Activated CD4-positive, alpha-beta T cell treated with anti-CD3 and anti-CD28 coated beads, Interleukin-2, amount 50 U/mL, for 1 hour (primary cell): ENCODE measurements at places on chromosomes 7 and 10.

DNA sequence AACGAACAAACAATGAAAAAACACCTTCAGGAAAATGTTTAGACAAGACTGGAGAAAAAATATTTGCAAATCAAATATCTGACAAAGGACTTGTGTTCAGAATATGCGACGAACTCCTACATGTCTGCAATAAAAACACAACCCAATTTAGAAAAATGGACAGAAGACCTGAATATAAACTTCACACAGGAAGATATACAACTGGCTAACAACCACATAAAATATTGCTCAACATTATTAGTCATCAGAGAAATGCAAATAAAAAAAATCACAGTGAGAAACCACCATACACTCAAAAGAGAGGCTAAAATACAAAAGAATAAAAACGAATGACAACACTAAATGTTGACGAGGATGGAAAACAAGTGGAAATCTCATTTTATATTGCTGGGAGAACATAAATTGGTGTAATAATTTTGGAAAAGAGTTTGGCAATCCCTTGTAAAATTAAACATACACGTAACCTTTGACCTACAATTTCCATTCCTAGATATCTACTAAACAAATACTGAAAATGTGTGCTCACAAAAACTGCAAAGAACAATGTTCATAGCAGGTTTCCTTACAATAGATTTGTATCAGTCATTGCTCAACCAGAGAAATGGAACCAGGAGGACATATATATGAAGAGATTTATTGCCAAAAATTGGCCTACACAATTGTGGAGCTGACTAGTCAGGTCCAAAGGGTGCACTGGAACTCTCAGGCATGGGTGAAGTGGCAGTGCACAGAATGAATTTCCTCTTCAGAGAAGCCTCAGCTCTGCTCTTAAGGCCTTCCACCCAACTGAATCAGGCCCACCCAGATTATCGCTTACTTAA lies 82.9 kb upstream of the OGDHL start:
- DNase-seq, result no peak

GRCh38 chr7:90910136-90910535 lies 314.0 kb downstream of the CDK14 start:
- no peak for DNase-seq

GRCh38 chr7:120233338-120233737 lies 39.6 kb upstream of the KCND2 start:
- no peak for DNase-seq

GRCh38 chr7:40133561-40134427 lies 628 bp downstream of the MPLKIP start:
- DNase-seq, result no peak

- DNase-seq, result no peak
Measured at GRCh38 chr10:11109590-11109989, 91.9 kb downstream of the CELF2 start.

GRCh38 chr7:158747408-158747807 lies 42.8 kb upstream of the NCAPG2 start:
- no peak for DNase-seq

DNA sequence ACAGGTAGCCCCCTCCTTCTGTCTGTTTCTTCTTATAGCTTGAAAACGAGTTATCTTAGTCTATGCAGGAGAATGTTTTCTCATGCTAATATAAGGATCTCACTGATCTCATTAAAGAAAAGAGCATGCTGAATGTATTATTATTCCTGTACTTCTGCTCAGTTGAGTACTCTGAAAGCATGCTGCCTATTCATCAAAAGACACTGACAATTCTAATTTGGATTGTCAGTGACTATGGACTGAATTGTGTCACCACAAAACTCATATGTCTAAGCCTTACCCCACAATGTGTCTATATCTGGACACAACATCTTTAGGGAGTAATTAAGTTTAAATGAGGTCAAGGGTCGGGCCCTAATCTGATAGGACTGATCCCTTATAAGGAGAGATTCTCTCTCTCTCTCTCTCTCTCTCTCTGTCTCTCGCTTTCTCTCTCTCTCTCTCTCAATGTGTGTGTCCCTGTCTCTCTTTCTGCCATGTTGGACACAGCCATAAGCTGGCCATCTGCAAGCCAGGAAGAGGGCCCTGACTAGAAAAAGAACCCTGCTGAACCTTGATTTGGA lies 98.4 kb downstream of the GNAT3 start:
- DNase-seq, result no peak

DNA sequence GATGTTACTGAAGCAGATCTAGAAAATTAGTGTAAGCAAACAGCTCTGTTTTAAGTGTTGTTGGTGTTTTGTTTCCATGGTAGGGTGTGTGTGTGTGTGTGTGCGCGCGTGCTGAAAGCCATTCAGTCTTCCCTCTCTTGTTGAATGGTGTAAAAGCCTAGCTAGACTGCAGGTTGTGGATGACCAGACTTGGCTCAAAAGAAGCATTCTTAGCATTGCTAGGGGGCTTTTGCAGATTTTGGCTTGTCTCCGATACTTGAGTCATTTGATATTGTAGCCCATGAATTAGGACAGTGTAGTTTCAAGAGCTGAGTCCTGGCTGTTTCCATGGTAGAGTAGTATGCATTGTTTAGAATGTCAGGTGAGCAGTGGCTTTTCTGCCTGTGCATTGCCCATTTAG lies 99.1 kb downstream of the SND1 start:
- DNase-seq, result no peak

GRCh38 chr7:96328016-96328415 lies 6.1 kb upstream of the SLC25A13 start:
- DNase-seq, result no peak

- DNase-seq, result no peak
Measured at GRCh38 chr10:128065881-128066534, 60.2 kb downstream of the MKI67 start.

GRCh38 chr7:151904270-151904669 lies 27.4 kb upstream of the PRKAG2 start:
- no peak for DNase-seq

GRCh38 chr10:62466590-62466989 lies 92.4 kb downstream of the ZNF365 start:
- DNase-seq, result no peak

GRCh38 chr7:149878523-149878921 lies 4.8 kb downstream of the ATP6V0E2 start:
- no peak for DNase-seq

- no peak for DNase-seq
Measured at GRCh38 chr10:46020344-46020657, 10.1 kb downstream of the NCOA4 start.

DNA sequence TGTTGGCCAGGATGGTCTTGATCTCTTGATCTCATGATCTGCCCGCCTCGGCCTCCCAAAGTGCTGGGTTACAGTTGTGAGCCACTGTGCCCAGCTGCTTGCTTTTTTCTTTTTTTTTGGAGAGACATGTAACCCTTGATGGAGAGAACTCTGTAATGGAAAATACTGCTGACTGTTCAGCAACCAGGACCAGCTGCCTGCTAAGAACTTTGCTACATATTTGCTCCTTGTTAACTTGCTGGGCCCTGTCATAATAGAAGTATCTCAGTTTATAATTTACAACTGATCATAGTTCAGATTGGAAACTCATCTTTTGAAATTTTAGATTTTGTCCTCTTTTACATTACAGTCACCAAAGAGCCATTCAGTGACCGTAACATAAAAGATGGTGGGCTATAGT lies 34.9 kb downstream of the TASOR2 start:
- DNase-seq, result no peak

GRCh38 chr10:85920311-85920710 lies 446.3 kb downstream of the GRID1 start:
- DNase-seq, result no peak

GRCh38 chr10:31936933-31937332 lies 8.3 kb upstream of the ARHGAP12 start:
- no peak for DNase-seq

DNA sequence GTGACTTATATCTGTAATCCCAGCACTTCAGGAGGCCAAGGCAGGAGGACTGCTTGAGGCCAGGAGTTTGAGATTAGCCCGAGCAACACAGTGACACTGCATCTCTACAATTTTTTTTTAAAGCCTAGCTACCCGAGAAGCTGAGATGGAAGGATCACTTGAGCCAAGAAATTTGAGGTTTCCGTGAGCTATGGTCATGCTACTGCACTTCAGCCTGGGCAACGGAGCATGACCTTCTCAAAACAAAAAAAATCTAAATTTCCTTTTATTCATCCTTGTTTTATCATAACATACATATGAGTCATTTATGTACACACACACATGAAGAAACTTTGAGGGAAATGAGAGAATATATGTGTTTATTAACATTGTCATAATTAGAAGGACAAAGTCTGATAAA lies 277.5 kb upstream of the MAGI2 start:
- no peak for DNase-seq

DNA sequence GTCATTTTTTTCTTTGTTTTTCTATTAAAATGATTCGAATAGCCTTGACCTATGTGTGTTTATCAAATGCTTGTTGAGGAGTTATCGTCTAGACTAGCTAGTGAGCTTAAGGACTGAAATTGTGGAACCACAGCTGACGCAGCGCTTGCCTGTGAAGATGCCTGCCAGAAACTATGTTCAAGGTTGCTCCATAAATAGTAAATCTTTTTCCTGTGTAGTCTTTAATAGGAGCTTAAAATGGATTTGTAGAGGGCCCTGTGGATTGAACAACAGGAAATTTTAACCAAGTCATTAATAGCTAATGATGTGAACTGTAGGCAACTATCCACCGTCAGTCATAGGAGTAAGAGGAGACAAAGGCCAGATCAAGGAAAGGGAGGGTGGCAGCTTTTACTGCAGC lies 145.1 kb downstream of the GNAI1 start:
- no peak for DNase-seq

DNA sequence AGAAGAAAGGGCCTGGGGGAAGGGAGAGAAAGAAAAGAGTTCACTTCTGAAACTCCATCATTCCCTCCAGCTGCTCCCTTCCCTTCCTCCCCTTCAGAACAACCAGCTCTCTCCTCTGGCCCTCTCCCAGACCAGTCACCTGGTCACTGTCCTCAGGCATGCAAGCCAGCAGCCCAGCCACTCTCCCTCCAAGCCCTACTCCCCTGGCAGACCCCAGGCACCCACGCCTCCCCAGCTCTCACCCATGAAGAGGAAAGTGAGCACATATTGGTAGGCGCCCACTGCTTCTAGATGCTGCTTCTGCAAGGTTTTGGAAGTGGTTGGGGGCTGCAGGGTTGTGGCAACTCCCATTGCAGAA lies 353 bp downstream of the MOGAT3 start:
- no peak for DNase-seq

- DNase-seq, result no peak
Measured at GRCh38 chr10:29386342-29386999, 97.6 kb downstream of the LYZL1 start.

DNA sequence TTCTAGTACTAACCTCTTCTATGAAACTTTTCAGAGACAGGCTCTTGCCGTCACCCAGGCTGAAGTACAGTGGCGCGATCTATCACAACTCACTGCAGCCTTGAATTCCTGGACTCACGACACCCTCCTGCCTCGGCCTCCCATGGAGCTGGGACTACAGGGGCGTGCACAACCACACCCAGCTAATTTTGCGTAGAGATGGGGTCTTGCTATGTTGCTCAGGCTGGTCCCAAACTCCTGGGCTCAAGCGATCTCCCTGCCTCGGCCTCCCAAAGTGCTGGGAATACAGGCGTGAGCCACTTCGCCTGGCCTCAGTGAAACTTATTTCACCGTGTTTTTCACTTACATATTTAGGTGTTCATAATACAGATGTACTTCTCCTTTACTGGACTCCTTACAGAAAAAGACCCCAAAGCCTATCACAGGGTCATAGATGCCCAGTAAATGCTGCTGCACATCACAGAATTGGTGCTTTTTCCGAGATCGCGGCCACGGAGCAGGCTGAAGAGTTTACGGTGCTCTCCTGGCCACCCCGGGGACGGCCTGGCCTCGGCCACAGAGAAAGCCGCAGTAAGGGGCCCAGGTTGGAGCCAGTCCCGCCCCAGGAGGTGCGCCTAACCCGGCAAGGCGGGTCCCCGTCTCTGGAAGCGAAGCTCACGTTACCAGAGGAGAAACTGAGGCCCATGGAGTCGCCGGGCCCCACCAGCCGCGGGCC lies 595 bp downstream of the TBL2 start:
- DNase-seq, result no peak

- no peak for DNase-seq
Measured at GRCh38 chr10:61029411-61029810, 85.4 kb upstream of the RHOBTB1 start.

GRCh38 chr7:78967046-78967445 lies 486.4 kb downstream of the MAGI2 start:
- DNase-seq, result no peak

GRCh38 chr7:155339474-155339873 lies 41.8 kb downstream of the INSIG1 start:
- DNase-seq, result no peak

DNA sequence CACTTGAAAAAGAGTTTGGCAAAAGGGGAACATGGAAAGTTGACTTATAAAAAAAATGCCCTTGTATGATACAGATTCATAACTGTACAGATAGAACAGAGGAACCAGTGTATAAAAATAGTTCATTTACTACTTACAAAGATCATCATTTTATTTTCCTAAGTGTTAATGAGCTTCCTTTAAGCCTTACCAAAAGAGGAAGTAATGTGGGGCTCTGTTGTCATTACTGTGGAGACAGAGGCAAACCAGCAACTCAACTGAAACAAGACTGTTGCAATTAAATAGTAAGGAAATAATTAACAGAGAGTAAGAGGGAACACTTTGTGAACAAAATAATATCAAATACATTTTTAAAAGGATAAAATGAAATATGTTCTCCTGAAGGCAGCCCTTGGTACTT lies 526.2 kb upstream of the ADARB2 start:
- no peak for DNase-seq

DNA sequence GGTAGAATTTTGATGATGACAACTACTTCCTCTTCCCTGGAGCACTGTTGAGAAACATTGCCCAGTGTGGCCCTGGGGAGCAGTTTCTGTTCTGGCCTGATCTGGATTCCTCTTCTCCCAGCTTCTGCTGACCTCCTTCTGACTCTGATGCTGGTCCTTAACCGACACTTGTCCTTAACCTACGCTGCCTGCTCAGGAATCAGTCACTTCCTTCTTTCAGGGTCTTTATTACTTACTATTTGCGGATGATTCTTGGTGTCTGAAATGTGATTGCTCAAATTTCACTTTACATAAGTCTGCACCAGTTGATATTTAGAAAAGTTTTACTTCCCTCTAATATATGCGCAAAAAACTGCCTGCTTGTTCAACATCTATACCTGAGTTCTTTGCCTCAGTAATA lies 164.1 kb downstream of the PTEN start:
- DNase-seq, result no peak

DNA sequence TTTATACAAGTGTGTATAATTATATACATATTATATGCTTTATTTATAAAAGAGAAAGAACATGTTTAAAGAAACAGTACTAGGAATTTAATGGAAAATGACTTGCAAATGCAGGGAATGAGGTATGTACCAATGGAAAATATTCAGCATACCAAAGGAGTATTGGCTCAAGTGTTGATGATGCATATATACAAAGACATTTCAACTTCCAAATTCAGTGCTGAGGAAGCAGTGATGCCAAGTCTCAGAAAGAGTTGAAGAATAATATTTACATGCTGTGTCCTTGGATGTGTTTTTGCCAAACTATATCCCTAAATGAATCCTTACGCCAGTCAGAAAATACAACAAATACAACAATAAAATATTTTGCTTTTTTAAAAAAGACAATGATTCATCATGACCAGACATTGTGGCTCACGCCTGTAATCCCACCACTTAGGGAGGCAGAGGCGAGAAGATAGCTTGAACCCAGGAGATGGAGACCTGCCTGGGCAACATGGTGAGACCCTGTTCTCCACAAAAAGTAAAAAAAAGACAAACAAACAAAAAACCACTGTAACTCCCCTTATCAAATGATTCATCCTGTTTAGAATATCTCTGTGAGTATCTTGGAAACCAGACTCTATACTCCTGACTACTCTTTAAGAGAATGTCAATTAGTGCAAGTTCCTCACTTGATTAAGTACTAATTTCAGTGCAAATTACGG lies 157.2 kb downstream of the CHRM2 start:
- no peak for DNase-seq
